ENCODE measurements at places on chromosomes 3 and 15.
A peak's percentile ranks its signal among the peaks of the same experiment; 100 is the strongest.

GRCh38 chr3:47838503-47838902 lies 35.6 kb downstream of the DHX30 start:
- no peak for DNase-seq

DNA sequence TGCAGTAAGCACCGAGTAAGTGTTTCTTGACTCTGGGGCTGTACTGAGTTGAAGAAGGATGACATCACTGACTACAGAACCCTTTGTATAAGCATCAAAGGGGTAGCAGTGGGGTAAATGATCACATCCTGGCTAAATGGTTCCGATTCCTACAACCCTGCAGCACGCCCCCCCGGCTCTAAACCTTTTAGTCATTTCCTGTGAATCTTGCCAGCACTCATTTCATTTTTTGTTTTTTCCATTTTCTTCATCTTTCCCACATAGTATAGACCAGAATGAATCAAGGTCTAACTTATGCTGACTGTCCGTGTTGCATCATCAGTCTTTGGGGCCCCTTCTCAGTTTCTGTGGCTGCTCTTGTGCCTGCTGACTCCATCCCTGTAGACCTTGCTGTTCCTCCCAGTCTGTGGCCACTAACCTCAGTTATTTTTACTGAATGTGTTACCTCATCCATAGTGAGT lies 383.1 kb upstream of the TPRG1 start:
- peak; percentile 98 for DNase-seq

DNA sequence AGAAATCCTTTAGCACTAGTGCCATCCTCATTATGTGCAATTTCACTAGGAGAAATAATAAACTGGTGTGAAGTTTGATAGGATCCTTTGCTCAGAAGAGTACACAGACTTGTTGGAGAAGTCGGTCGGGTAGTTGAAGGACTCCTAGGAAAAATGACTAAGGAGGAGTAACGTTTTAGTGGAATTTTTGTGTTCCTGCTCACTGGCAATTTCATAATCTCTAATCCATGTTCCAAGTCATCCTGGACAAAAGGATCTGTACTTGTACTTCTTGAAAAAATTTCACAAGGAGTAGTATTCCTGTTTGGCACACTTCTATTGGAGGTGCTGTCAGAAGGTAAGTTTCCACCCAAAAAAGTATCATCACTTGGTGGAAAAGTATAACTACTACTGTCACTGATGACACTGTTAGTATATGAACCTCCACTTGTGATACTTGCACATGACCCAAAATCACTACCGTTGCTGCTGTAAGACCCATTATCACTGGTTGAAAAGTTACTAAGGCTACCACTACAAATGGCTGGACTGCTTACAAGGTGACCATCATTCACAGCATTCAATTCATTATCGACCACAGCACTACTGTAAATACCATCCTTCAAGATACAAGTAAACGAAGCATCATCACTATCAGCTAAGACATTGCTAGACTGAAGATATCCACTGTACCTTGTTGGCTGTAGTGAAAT lies 77.4 kb downstream of the NEDD4 start:
- peak; percentile 63 for DNase-seq

DNA sequence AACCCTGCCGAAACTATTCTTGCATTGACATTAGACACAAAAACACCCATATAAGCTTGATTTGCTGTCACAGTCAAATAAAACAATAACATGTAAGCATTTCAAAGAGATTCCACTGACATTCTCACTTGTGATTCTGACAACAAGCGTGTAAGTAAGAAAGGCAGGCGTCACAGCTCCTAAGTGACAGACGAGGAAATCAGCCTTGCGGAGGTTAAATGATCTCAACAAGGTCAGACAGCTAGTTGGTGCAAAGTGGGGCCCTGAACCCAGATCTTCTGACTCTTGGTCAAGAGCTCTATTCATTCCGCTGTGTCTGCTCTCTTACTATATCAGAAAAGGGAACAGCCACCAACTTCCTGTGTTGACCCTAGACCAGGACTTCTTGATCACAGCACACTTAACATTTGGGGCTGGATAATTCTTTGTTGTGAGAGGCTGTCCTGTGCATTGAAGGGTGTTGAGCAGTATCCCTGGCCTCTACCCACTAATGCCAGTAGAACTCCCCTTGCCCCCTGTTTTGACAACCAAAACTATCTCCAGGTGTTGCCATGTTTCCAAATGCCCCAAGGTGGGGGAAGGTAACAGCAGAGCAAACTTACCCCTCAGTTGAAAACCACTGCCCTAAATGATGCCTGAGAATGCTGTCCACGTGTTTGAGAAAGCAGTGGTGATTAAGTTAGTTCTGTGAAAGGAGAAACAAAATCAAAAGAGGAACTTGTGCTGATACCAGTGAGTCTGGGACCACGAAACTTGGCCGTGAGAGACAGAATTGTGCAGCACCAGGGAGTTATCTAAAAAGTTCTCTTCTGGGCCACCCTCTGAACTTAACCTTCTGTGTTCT lies 86.1 kb downstream of the LIPC start:
- no peak for DNase-seq

GRCh38 chr3:197718891-197719290 lies 17.8 kb downstream of the RUBCN start:
- DNase-seq = peak; percentile 80

GRCh38 chr15:57460208-57460816 lies 84.0 kb downstream of the CGNL1 start:
- DNase-seq = no peak

DNA sequence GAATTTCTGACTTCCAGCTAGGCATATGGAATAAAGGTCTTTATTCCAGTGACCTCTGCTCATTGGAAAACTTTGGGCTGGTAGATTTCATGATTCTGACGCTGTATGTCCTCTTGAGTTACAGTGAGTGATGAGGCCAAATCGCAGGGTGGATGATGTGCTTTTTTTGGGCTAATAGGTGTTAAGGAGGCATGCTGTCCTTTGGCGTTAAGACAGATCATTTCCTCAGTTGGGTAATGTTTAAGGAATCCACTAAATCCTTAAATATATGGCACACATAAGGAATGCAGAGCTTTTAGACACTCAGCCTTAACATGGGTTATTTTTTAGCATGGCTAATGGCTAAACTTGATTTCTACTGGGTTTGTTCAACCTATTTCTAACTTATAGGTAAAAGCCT lies 87.9 kb downstream of the LPP start:
- DNase-seq = peak; percentile 79

- DNase-seq = peak; percentile 43
These were observed 7.6 kb downstream of the XXYLT1 start for GRCh38 chr3:195263193-195263924.

DNA sequence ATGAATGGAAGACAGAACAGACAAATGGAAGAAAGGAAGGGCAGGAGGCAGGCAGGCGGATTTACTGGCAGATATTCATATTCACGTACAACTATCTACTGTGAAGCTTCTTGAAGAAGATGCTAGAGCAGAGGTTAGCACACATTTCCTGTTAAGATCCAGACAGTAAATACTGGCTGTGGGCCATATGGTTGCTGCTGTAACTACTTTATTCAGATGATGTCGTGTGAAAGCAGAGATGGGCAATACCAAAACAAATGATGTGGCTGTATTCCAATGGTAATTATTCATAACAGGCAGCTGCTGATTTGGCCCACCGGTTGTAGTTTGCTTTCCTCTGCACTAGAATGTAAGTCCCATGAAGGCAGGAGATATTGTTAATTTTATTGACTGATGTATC lies 115.7 kb upstream of the PRTG start:
- peak; percentile 26 for DNase-seq

- no peak for DNase-seq
These were observed 21.8 kb upstream of the SLC25A38 start for GRCh38 chr3:39361252-39361927.

- DNase-seq = no peak
These were observed 21.0 kb upstream of the DPH6 start for GRCh38 chr15:35566991-35567390.

GRCh38 chr15:79601405-79602086 lies 169.4 kb downstream of the MINAR1 start:
- DNase-seq = no peak

GRCh38 chr3:197468167-197468566 lies 87.6 kb downstream of the BDH1 start:
- DNase-seq = no peak

GRCh38 chr3:86982883-86983282 lies 8.1 kb downstream of the VGLL3 start:
- peak; percentile 93 for DNase-seq

GRCh38 chr3:157100096-157100477 lies 59.9 kb downstream of the CCNL1 start:
- DNase-seq = no peak

- DNase-seq = no peak
These were observed 51.4 kb downstream of the SEMA6D start for GRCh38 chr15:47768735-47769134.

GRCh38 chr3:185823078-185824044 lies 1.5 kb downstream of the IGF2BP2 start:
- peak; percentile 50 for DNase-seq

- no peak for DNase-seq
These were observed 35.4 kb downstream of the FXR1 start for GRCh38 chr3:180947761-180948390.

DNA sequence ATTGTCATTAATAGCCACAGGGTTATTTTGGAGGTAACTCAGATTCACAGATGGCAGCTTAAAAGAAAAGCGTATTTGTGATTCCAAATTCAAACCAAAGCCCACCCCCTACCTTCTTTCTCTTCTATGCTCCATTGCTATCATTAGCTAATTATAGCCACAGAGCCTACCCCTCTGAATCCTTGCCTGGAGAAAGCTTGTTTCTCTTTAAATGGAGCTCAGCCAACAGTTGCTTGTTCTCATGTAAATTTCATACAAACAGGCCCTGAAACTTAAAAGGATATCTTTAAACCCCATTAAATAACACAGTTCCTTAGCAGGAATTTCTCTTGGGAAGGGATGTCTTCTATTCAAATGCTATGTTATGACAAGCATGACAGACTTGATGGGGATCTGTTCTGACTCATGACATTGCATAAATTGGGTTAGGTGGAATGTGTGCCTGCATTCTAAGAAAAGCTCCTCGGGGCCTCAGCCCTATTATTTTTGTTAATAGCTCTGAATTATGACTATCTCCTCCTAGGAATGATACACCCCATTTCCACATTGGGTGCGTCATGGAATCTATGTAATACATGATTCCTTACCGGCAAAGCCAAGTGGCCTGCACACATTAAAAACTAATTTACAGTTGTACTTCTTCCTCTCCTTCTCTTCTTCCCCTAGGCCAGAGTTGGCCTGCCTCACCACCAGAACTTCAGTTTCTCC lies 265.8 kb downstream of the TAFA4 start:
- DNase-seq = peak; percentile 83

GRCh38 chr3:115284980-115285379 lies 137.9 kb upstream of the ZBTB20 start:
- peak; percentile 23 for DNase-seq

DNA sequence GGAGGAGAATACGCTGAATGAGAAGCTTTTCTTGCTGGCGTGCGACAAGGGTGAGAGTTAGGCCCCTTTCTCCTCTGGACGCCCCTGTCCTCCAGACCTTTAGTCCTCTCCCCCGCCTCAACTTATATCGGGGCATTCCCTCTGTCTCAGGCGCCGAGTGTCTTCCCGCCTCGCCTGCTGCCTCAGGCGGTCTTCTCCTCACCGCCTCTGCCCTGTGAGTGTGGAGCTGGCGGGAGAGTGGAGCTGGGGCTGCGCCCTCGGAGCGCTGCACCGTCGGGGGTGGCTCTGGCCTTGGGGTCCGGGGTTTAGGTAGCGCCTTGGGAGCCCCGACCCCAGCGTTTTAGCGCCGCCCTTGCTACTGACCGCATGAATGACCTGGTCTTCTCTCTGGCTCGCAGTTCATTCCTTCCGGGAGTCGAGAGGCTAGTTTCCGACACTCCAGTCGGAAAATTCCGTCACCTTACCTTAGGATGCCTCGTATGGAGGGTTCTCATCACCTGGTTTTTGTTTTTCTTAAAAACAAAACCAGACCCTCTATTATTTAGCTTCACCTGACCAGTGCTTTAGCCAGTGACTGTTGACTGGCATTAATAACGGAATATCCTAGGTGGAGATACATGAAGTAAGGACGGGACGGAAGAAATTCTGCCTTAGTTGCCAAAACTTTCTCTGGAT lies 985 bp downstream of the TRPC1 start:
- DNase-seq = no peak

GRCh38 chr15:77527164-77527778 lies 105.4 kb downstream of the LINGO1 start:
- DNase-seq = peak; percentile 53

- no peak for DNase-seq
These were observed 170.7 kb downstream of the NAALADL2 start for GRCh38 chr3:175029828-175030227.

DNA sequence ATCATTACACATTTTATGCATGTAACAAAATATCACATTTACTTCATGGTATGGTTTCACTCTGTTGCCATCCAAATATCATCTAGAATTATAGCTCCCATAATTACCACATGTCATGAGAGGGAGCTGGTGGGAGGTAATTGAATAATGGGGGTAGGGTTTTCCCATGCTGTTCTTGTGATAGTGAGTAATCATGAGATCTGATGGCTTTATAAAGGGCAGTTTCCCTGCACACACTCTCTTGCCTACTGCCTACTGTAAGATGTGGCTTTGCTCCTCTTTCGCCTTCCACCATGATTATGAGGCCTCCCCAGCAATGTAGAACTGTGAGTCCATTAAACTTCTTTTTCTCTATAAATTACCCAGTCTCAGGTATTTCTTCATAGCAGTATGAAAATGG lies 123.4 kb downstream of the SATB1 start:
- DNase-seq = peak; percentile 1

DNA sequence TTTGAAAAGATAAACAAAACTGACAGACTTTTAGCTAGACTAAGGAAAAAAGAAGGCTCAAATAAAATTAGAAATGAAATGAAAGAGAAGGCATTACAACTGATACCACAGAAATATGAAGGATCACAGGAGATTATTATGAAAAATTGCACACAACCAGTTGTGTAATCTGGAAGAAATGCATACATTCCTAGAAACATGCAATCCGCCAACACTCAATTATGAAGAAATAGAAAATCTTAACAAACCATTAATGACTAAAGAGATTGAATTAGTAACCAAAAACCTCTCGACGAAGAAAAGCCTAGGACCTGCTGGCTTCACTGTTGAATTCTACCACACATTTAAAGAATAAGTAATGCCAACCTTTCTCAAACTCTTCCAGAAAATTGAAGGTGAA lies 149.5 kb downstream of the SV2B start:
- no peak for DNase-seq

Data from fibroblast of skin of right biceps (primary cell).